GM18507 (cell line): ENCODE measurements at places on chromosomes 1 and 21.

DNA sequence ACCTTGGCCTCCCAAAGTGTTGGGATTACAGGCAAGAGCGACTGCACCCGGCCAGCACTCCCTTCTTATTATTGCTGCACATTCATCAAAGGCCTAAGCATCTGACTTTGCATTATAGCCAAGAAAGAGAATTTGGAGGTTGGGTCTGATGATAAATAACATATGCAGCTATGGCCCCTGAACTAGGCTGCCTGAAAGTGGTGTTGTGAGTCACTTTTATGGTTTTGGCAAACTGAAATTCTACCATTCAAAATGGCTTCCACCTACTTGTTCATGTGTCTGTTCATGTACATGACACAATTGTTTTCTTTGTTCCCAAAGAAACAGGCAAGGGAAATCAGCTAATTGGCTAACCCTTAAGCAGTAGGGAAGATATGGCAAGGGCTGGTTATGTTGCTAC lies 25.0 kb upstream of the UAP1 start:
- DNase-seq = no peak

DNA sequence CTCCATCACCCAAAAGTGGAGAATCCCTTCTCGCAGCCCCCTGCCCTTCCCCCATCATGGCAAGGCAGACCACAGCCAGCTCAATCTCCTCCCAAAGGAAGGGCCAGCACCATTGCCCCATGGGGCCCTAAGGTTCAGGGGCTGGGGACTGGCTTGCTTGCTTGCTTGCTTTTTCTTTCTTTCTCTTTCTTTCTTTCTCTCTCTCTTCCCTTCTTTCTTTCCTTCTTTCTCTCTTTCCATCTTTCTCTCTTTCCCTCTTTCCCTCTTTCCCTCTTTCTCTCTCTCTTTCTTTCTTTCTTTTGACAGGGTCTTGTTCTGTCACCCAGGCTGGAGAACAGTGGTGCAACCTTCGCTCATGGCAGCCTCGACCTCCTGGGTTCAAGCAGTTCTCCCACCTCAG lies 38.1 kb upstream of the CAMK1G start:
- no peak for DNase-seq

GRCh38 chr1:185159966-185160365 lies 3.0 kb downstream of the SWT1 start:
- DNase-seq = no peak

DNA sequence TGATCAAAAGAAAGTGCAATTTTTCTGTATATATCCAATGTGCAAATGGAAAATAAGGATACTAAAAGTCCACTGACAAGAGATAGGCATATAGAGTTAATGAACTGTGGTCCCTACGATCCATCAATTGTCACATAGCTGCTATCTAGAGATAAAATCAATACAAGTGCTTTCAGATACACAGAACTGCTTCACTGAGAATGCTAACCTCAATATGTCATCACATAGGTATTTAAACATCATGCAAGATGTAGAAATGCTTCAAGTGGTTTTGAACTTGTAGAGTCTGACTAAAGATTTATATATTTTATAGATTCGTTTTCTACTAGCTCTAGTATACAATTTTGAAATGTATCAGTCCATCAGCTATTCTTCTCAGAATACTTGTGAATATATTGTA lies 1604.7 kb downstream of the PLA2G4A start:
- DNase-seq = no peak

GRCh38 chr1:116855773-116856201 lies 53.9 kb upstream of the PTGFRN start:
- DNase-seq = no peak

- no peak for DNase-seq
Measured at GRCh38 chr21:44370027-44370735, 16.8 kb downstream of the TRPM2 start.

DNA sequence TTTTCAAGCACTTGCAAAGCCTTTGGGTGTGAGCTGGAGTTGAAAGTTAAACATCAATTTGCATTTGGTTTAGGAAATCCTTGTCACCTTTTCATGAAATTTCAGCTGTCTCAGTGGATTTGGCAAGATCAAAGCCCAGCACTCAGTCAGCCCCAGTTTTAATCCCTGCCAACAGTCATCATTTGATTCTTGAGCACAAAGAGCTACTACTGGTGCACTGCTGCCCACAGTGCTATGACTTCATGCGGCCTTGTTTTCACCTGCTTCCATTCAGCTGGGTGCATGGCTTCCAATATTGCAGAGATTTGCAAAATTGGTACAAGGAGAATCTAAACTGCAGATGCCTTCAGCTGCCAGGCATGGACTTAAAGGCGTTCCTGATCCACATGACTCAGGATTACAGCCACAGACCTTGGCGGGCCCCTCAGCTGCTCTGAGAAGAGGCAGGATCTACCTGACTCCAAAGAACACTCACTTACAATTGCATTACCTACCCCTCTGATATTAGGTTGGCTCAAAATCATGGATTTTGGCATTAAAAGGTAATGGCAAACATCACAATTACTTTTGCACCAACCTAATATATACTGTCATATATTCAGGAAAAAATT lies 259.1 kb downstream of the DSCAM start:
- DNase-seq = no peak
